Myocyte (in vitro differentiated cells): ENCODE measurements at places on chromosomes 16 and 17. TPM values are rescaled to one million over a fixed set of nuclear protein-coding genes. Genes with fewer than 3 reads are reported as not detected.

DNA sequence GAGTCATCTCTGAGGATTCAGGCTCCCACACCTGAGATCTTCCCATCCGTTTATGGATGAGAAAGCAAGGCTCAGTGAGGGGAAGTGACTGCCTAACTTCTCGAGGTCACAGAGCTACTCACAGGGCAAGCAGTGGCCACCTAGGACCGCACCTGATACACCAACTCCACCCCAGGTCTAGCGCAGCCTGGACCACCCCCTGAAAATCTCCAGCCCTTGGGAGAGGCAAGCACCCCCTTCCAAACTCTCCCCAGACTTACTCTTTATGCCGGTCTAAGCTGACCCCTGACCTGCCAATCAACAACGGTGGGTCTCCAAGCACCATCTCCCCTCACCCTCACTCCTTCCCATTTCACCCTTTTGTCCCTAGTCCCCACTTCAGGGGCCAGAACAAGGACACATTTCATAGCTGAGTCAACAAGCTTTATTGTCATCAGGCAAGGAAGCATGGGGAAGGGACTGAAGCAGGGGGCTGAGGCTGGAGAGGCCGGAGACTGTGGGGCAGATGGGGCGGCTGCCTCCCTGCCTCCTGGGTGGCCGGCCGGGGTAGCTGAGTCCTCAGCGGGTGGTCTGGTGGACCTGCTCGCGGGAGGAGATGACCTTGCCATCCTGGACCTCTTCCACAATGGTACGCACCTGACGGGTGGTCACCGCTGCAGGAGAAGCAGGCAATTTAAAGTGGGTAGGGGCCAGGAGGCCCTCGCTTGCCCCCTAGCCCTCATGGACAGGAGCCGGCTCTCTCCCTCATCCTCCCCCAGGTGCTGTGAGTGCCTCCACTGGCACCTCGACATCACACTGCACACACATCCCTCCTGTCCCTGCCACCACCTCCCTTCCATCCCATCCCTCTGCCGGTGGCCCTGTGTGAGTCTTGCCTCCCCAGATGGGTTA is 5.1 kb downstream of the KRT17 start:
- no peak for DNase-seq

GRCh38 chr16:70796301-70796700 is 4.7 kb downstream of the VAC14 start:
- DNase-seq, result no peak

DNA sequence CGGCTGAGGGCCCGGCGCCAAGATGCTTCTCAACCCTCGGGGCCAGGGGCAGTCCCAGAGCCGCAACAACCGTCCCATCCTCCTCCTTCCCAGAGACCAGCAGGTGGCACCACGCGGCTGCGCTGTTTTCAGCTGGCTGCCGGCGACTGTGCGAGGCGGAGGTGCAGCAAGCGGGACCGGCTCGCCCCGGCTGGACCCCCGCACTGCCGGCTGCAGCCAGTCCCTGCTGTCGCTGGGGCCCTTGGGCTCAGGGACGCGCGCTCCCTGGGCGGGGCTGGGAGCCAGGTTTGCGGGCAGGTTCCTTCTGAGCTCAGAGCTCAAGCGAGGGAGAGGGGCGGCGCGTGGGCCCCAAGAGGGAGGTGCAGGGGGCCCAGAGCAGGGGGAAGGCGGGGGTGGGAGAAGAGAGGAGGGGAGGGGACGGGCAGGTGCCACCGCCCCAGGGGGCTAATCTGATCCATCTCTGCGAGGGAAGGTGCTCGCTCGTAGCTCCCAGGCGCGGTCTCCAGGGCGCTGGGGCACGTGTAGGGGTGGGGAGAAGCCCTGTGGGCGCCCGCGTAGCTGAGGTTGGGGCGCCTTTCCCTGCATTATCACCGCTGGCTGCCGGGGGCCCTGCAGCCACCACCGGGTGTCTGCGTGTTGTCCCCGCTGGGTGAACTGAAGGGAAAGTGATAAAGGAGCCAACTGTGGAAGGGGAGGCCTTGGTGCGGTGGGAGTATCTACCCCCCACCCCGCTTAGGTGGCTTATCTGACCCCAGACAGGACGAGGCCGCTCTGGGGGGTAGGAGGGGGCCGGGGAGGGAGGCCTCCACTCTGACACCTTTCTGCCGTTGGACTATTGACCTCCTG is 24.2 kb downstream of the STAT5A start:
- DNase-seq, result peak; percentile 94

- DNase-seq, result no peak
These were observed 6.0 kb downstream of the PRKAR1A start for GRCh38 chr17:68518063-68518815.

DNA sequence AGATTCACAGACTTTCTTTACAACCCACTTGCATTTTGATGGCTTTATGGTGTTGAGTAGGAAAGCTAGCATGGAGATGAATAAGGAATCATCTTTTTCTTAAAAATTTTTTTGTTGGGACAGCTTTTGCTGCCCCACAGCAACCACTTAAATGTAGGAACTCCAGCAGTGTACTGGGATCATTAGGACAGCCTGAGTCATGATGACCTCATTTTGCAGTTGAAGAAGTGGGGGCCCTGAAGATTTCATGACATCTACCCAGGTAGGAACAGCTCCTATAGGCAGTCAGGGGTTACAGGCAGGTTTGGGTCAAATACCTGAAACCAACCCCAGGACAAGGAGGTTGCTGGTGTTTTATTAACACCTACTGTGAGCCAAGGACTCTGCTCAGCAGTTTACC is 2.1 kb downstream of the METTL22 start:
- no peak for DNase-seq

- DNase-seq, result no peak
These were observed 568 bp upstream of the TNK1 start for GRCh38 chr17:7380321-7380720.

DNA sequence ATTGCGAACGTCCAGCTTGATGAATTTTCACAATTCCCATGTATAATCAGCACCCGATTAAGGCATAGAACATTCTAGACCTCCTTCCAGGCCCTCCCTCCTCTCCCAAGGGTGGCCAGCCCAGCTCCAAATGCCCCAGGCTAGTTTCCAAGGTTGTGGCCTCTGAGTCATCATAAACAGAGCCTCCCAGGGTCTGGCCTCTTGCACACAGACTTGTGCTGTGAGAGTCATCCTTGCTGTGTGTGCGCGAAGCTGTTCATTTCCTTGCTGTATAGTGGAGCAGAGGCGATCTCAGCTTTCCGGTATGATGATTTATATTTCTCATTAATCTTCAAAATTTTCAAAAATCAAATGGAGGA is 20.5 kb upstream of the JPH3 start:
- DNase-seq, result peak; percentile 96

DNA sequence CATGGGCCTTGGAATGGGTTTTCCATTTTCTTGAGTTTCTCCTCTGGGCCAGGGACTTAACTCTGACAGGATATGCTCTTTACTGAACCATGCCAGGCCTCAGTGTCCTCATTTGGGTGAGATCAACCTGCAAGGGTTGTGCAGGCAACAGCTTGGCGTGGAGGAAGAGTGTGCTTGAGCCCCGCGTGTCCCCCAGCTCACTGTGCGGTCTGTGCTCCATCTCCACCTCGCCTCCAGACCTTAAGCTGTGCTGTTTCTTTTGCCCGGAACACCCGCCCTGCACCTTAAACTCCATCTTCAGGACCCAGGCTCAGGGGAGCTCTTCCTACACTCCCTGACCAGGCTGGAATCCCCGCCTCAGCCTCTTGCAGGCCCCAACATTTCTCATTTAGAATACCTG is 9.7 kb downstream of the RUSF1 start:
- no peak for DNase-seq

- no peak for DNase-seq
These were observed 15.9 kb downstream of the EMC8 start for GRCh38 chr16:85783441-85783840.

DNA sequence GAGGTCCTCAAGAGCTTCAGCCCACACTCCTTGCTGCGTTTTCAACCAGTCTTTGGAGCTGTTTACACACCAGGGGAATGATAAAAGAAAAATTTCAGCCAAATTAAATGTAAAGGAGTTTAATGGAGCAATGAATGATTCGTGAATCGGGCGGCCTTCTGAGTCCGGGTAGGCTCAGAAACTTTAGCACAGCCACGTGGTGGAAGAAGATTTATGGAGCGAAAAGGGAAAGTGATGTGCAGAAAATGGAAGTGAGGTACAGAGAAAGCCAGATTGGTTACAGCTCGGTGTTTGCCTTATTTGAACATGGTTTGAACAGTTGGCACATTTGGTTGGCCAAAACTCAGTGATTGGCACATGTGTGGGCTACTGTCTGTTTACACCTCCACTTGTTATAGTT is 305.4 kb downstream of the MAF start:
- DNase-seq, result no peak

The ICAM2 gene
- 1.2 and 2.0 TPM in 2 replicates for total RNA-seq

- DNase-seq, result no peak
These were observed 1231.8 kb downstream of the CDH11 start for GRCh38 chr16:63890081-63890480.
